ENCODE measurements at places on chromosomes 7 and 10. TPM values are rescaled to one million over a fixed set of nuclear protein-coding genes. Genes with fewer than 3 reads are reported as not detected.

GRCh38 chr10:76942628-76943416 is 694.8 kb downstream of the KCNMA1 start:
- DNase-seq = peak; percentile 25

- no peak for DNase-seq
Measured at GRCh38 chr10:13961853-13962252, 368.9 kb downstream of the FRMD4A start.

DNA sequence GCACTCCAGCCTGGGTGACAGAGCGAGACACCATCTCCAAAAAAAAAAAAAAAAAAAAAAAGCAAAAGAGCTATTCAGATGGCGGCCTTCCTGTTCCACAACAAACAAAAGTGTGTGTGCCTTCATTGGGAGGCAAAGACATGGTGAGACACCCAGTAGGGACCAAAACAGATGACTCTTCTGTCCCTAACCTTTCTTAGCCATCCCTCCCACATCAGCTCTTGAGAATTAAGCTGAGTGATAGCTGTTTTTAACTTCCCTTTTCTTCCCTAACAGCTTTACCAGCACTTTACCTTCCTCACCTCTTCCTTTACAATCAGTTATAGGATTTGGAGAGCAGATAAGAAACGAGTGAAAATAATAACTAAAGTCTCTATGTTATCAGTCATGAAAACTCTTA is 48.2 kb downstream of the ARMH3 start:
- no peak for DNase-seq

GRCh38 chr10:10869592-10869991 is 148.1 kb upstream of the CELF2 start:
- peak; percentile 82 for DNase-seq

- DNase-seq = peak; percentile 43
Measured at GRCh38 chr10:79304479-79305087, 42.7 kb upstream of the PPIF start.

DNA sequence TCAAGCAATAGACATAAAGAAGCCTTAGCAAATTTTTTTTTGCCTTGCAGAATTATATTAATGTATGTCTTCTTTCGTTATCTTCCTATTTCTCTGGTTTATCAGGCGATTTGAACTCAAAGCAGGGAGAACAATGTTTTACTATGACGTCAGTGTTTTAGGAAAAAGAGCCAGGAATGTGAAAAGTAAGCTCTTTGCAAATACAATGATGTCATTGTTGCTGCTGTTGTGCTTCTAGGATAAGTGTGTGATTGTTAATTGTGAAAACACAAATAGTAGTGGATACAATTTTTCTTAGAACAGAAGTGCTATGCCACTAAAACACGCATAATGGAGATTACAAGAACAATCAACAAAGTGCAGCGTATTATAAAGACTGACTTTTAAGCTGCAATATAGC is 9.5 kb upstream of the AUTS2 start:
- DNase-seq = no peak

DNA sequence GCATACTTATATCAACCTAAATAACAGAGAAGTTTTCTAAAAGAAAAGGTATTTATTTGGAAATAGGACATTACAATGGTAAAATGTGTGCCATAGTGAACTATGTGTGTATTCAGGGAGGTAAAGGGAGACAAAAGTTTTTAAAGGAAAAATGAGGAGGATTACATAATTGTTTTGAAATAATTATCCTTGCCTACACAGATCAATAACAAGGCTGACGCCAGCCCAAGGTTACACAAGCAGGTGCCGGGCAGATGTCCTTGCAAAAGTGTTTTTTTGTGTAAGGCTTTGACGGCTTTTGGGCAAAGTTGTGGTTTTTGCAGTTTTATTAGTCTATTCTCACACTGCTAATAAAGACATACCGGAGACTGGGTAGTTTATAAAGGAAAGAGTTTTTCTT is 22.7 kb upstream of the SLC35B4 start:
- DNase-seq = no peak

GRCh38 chr7:104017001-104017400 is 27.5 kb upstream of the RELN start:
- no peak for DNase-seq

GRCh38 chr10:43680035-43680434 is 31.4 kb upstream of the ZNF32 start:
- peak; percentile 29 for DNase-seq

DNA sequence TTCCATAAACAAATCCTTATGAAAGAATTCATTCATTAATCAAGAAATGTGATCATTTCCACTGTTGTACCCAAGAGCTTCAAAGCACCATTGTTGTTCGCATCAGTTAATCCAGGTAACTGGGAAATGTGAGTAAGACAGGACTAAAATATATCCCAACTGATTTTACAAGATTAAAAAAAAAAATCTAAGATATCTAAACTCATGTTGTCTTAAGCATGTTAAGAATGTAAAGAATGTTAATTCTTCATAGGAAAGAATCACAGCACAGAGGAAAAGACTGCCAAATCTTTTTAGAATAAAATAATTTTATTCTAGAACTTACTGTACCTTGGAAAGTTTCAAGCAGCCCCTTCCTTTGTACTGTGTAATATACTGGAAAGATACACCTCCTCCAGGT is 16.4 kb downstream of the FZD1 start:
- DNase-seq = no peak

DNA sequence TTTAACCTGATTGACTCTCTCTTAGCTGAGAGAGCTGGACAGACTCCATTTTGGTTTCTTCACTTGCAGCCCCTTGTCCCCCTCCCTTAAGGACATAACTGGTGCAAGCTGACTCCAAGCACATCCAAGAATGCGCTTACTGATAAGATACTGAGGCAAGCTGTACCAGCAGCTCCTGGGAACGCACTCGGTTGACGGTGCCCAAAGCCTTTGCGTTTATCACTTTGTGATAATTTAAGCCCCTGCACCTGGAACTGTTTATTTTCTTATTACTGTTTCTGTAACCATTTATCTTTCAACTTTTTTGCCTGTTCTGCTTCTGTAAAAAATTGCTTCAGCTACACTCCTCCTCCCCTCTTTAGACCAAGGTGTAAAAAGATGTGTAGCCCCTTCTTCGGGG is 8.5 kb downstream of the AKR1B15 start:
- no peak for DNase-seq

DNA sequence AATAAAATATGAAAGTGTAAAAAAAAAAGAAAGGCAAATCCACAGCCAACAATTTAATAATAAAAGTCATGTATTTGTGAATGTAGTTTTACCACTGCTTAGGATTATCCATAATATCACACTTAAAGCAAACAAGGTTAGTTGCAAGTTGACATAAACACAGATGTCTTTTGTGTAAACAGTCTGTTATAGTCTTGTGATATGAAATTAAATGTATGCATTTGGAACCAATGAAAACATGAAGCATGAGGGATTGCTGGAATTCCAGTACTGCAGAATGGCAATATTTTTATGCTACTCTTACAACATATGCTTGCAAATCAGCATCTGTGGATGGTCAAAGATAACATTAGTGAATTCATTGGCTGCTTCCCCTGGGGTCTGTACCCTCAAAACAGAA is 148.1 kb downstream of the DNAJB9 start:
- no peak for DNase-seq

DNA sequence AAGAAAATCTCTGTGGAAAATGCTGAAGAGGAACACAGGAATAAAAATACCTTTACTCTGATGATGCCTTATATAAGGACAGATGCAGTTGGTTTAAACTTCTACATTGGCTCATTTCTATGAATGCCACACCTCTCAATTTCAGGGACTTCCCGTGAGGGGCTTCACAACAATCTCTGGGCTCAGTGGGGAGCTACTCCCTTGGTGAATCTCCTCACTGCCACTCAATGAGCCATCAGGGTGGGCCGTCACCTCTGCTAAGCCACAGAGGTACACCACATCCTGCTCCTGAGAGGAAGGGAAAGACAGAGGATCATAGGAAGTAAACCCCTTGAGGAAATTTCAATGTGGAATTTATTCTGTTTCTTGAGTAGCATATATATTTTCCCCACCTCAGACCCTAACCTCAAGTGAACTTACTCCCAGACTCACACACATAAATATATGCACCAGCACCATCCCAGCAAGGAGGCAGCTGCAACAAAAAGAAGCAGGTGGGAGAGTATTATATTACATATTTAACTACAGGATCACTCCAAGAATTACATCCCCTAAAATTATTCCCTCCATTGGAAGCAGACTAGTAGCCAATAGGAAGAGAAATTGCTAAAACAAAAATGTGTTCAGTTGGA is 63.3 kb upstream of the PRSS1 start:
- DNase-seq = no peak

DNA sequence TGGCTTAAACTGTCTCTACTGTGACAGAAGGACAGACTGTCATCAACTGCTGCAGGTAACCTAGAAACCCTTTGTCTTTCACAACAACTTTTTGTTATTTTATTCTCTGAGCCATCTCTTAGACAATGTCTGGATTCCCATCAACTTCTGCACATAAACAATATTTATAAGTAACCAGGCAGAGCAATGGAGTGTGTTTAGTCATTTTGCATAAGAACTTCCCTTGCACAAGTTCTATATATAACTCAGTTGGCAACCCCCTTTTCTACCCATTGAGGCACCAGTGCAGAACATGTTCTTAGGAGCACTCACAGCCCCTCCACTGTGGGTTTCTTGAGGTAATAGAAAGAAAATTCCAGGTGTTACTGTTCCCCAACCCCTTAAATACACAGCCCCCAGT is 65.0 kb upstream of the IL6 start:
- no peak for DNase-seq

DNA sequence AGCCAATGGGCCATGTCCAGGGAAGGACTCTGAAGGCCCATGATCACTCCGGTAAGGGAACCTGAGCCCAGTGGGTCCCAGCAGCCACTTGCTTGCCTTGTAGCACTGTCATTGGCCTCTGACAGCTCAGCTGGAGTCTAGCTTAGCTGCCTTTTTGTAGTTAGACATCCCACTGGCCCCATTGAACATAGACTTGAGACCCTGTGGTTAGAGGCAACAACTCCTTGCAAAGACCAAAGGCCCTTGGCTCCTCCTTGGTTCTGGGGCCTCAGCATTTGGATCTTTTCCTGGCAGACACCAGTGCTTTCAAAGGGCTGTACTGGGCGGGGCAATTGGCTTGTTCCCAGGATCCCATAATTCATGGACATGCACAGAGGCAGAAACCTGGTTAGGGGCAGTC is 321.2 kb downstream of the CXCL12 start:
- DNase-seq = no peak

DNA sequence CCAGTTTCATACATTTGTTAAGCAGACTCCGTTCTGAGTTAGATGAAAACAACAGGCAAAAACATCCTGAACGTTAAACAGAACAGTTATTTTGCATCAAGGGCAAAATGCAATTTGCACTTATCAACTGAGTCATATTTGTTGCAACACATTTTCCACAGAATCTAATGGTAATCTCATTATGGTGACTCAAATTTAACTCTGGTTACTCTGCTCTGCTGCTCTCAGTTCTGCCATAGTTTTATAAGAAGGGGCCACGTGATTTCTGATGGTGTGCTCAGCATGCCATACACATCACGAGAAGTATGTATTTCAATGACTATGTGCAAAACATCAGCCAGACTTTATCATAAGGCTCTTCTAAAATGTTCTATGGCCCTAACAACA is 148.8 kb downstream of the CHCHD3 start:
- DNase-seq = peak; percentile 68

GRCh38 chr7:48035301-48035966 is at the start of gene C7orf57:
Gene C7orf57, plus strand, starts transcription at chr7:48035543. Its CDS starts 766 bp downstream, at chr7:48036309.
- DNase-seq = peak; percentile 73

- peak; percentile 4 for DNase-seq
Measured at GRCh38 chr10:871951-872403, 59.5 kb downstream of the LARP4B start.

DNA sequence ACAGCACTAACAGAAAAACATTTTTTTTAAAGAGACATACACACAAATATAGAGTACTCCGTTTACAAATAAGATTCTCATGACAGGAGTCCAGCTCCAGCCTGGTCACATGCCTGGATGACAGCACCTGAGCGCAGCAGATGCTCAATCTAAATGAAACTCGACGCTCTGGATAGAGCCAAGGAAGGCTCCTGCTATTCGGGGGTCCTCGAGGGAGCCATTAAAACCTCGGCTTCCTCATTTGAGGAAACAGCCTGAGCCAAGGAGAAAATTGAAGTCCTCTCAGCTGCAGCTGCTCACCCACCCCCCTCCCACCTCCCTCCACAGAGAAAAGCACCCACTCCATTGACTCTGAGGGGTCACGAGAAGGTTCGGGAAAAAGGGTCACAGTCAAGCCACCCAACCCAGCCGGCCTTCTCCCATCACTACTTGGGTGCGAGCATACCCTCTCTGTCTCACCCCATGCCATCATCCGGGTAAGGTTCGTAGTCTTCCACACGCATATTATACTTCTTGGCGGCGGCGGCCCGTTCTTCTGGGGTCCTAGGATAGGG is 673 bp downstream of the NDUFB8 start:
- DNase-seq = no peak

DNA sequence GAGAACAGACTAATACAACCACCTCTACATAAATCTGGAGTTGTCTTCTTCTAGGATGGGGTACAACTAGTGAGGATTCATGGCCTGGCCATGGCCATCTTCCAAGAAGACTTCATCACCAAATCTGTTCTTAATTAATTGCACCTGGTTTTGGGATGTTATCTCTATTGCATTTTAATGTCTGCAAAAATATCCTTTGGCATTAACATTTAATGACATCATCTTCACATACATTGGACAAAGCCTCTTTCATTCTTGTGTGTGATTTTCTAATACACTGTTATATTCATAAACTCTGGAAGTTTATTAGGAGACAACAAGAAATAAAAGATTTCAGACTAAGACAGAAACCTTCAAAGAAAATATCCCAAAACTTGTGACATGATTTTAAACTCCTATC is 124.2 kb upstream of the ABCB5 start:
- DNase-seq = no peak

- peak; percentile 69 for DNase-seq
Measured at GRCh38 chr10:1287971-1288401, 231.8 kb downstream of the WDR37 start.

GRCh38 chr7:79464051-79464450 is 10.6 kb upstream of the MAGI2 start:
- DNase-seq = no peak

C10orf62 gene
- total RNA-seq = not detected

HIPK2 gene
- total RNA-seq = 8.4 TPM

ASB10 gene
- total RNA-seq = not detected

CYP3A7 gene
- not detected for total RNA-seq

RPEL1 gene
- 0.13 TPM for total RNA-seq

PLPP4 gene
- 0.13 TPM for total RNA-seq

PNLIP gene
- total RNA-seq = under 0.01 TPM

ETV1 gene
- 0.13 TPM for total RNA-seq

CALML3 gene
- total RNA-seq = 1.0 TPM

PTPRN2 gene
- 2.8 TPM for total RNA-seq

ADAM12 gene
- 1.8 TPM for total RNA-seq

SCART1 gene
- 1.1 TPM for total RNA-seq

NSUN6 gene
- 10.8 TPM for total RNA-seq

TAS2R3 gene
- total RNA-seq = 3.9 TPM

ECD gene
- total RNA-seq = 16.8 TPM

POU6F2 gene
- total RNA-seq = 0.13 TPM

RELN gene
- not detected for total RNA-seq
